ENCODE measurements at places on chromosomes 11 and 22.

- no peak for DNase-seq
Measured at GRCh38 chr11:104206936-104207335, 43.0 kb upstream of the PDGFD start.

GRCh38 chr11:16846305-16846704 lies 107.9 kb downstream of the C11orf58 start:
- no peak for DNase-seq

GRCh38 chr22:25759825-25760231 lies 17.8 kb downstream of the MYO18B start:
- DNase-seq, result no peak

DNA sequence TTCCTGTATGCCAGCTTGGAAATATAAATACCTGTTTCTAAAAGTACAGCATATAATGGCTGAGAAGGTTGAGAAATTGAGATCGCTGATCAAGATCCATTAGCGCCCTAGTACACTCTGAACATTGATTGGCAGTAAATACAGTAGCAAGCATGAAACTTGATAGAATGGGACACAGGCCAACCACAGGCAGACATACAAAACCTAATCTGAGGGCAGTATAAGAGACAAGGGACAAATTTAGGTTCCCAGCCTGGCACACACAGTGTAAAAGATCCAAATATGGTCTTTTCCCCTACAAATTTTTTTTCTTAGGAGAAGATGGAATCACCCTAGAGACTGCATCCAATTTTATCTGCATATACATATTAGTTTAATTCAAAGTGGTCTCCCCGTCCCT lies 126.5 kb upstream of the ARHGAP42 start:
- no peak for DNase-seq

- DNase-seq, result no peak
Measured at GRCh38 chr11:11071486-11071885, 213.6 kb upstream of the ZBED5 start.

DNA sequence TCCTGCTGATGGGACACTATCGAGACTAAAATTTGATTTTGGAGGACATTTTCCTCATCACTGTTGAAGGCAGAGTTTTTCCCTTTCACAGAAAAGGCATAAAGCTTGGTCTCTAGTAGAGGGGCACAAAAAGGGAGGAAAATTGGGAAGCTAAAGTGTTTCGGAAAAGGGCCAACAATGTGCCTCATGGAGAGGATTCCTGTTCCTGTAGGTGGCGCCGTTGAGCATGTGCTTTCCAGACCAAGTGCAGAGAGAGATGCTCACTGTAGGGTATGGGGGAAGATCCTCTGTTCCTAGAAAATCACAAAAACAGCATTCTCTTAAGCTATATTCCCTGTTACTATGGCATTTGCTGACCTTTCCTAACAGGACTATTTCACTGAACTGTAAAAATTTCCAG lies 18.4 kb upstream of the OR4C5 start:
- DNase-seq, result no peak
